ENCODE measurements at places on chromosomes 1 and 21.

DNA sequence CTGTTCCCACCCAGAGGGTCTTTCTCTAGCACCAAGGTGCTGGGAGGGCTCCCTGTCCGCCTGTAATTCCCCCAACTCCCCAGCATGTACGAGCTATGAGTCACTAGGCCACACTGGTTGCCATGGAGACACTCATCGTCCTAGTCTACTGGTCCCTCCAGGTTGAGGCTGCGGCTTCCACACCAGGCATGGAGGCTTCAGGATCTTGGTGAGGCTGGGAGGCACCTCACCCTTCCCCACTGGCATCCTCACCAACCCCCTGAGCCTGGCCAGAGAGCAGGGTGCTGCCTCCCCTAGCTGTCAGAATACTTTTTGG, 75.6 kb upstream of the KAZN start:
- no peak for DNase-seq

DNA sequence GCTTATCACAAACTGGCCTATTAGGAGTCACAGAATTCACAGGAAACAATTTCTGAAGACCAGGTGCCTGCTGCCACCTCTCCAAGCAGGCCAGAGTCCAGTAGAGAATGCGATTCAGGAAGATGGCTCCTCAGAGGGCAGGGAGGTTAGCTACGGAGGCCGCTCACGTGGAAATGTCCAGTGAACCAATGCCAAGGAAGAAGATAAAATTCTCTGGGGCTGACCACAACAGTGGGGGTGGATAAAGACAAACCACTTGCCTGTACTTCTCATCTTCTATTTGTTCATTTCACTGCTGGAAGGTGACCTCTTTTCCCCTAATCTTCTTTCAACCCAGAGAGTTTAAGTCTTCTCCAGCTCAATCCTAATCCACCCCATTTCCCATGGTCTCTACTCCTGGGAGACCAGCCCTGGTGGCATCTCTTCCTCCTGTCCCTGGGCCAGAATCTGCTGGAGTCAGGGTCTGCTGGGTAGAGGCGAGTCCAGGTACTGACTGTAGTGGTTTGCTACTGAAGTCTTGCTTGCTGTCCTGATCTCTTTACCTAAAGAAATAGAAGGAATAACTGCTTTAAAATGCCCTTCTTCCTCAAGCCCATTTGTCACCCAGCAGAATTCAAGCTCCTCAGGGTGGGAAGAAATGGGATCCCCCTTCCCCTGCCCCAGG, 3.2 kb downstream of the PSRC1 start:
- no peak for DNase-seq

DNA sequence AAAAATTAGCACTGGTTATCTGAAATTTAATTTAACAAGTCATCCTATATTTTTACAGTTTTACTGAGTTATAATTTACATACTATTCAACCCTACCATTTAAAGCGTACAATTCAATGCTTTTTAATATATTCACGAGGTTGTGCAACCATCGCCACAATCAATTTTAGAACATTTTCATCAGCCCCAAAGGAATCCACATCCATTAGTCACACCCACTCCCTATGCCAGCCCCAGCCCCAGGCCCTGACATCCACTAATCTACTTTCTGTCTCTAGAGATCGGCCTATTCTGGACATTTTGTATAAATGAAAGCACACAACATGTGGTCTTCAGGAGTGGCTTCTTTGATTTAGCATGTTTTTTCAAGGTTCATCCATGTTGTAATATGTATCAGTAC, 134.7 kb downstream of the PSMG1 start:
- DNase-seq = no peak

GRCh38 chr1:172704420-172705210, 45.7 kb downstream of the FASLG start:
- DNase-seq = no peak

DNA sequence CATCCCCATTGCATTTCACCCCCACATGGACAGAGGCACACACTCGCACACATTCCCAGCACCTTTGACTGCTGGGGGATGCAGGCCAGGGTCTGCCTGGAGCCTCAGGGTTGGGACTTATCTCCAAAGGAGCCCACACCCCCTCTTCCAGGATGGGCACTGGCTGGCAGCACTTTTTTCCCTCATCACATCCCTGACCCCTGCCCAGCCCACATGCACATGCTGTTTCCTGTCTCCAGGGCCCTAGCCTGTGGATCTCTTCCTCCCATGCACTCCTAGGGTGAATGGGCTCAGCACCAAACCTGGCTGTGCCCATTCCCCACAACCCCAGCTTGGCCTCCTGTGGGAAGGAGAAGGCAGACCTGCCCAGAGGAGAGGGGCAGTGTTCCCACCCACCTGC, 59.3 kb downstream of the STUM start:
- DNase-seq = no peak

DNA sequence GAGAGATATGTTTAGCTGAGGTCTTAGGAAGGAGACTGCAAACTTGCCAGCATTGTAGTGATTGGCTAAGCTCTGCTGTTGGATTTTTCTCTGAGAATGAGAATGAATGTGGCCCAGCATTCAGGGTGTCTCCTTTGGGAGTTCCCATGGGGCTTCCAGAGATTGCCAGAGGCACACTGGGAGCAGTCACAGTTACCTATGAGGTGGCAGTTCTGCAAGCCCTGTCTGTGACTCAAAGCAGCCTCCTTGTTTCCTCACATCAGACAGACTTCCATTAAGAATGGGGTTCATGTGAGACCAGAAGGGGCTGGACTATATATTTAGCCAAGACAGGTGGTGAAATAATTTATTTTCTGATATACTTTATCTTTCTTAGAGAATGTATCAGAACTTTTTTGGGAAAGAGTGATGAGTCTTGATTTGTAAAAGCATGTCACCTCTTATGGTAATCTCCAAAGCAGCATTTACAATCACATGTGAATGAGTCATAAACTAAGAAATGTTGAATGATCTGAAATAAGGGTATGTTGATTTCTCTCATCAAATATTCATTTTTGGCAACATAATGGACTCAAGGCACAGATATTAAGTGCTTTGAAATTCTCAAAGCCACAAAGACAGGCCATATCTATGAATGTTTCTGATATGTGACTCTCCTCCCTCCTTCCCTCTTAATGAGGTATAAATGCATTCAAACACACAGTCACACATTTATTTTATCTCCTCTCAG, 9.5 kb upstream of the SLC19A2 start:
- DNase-seq = no peak

- DNase-seq = no peak
Measured at GRCh38 chr1:85245891-85246290, 13.6 kb downstream of the C1orf52 start.

GRCh38 chr1:21613072-21613867, 55.9 kb downstream of the RAP1GAP start:
- DNase-seq = no peak

GRCh38 chr21:42971897-42972275, 2.5 kb upstream of the PKNOX1 start:
- DNase-seq = no peak

DNA sequence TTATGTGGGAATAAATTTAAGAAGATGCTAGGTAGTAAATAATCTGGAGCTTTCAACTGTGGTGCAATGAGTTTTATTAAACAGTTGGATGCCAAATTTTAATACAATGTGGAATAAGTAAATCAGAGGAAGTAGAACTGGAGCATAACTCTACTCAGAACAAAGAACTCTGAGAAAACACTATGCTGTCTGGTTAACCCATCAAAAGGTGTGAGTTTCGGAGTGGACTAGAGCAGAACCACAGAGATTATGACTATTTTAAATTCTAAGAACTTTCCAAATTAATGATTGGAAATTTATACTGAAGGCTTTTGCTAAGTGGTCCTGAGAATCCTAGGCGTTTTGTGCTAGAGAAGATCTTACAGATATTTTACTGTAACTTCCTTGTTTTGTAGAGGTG, 132.2 kb downstream of the NTMT2 start:
- DNase-seq = no peak

DNA sequence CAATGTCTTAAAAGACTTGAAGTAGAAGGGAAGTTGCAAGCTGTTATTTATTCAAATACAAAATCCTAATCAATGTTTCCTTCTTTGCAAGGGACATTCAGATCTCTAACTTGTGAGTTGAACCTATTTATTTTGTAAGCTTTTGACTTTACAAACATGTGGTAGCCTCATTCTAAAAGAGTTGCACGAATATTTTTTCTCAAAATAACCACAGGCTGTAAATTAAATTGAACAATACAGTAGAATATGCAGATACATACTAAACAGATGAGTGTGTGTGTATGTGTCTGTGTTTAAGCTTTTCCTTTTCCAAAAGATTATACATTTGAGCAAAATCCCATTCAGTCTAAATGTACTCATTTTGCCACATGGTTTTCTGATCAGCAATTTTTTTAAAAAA, 4.8 kb upstream of the DYNLT5 start:
- DNase-seq = no peak

DNA sequence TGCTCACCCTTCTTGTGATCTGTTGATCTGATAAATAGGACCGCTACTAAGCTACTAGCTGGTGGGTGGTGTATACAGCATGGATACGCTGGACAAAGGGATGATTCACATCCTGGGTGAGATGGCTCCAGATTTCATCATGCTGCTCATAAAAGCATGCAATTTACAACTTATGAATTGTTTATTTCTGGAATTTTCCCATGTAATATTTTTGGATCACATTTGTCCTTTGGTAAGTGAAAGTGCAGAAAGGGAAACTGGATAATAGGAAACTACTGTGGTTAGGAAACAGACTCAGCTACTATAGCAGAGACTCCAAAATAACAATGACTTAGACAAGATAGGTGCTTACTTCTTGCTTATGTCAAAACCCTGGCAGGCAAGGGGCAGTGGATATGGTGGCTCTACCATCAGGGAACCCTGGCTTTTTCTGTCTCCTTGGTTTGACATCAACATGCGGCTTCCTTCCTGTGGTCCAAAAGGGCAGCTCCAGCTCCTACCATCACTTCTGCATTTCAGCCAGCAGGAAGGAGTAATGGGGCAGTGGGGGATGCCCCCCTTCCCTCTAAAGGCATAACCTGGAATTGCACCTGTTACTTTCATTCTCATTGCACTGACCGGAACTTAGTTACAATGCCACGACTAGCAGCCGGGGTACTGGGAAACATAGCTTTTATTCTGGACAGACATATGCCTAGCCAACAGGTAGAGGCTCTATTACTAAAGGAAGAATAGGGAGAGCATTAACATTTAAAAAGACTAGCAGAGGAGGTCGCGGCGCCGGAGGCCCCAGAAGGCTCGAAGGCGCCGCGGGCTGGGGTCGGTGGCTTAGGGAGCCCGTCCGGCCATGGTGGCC, 13.8 kb upstream of the AK2 start:
- no peak for DNase-seq

DNA sequence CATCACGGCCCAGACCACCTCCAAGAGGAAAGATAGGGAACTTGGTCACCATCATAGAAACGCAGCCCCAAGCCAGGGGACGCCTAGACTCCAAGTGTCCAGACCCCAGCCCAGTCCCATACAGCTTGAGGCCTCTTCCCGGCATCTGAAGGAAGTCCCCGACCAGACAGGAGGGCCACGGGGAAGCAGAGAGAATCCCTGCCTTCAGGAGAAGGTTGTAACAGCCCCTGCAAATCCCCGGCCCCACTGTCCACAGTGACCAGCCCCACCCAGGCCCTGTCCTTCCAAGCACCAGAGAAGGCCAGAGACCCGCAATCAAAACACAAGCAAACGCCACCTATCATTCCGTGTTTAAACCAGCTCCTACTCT, 1.7 kb downstream of the SLC19A1 start:
- no peak for DNase-seq

GRCh38 chr1:206035027-206035426, 11.3 kb upstream of the CTSE start:
- no peak for DNase-seq

GRCh38 chr1:8347635-8348034, 29.7 kb downstream of the SLC45A1 start:
- no peak for DNase-seq

GRCh38 chr1:20466273-20466672, 19.7 kb downstream of the CAMK2N1 start:
- DNase-seq = no peak

DNA sequence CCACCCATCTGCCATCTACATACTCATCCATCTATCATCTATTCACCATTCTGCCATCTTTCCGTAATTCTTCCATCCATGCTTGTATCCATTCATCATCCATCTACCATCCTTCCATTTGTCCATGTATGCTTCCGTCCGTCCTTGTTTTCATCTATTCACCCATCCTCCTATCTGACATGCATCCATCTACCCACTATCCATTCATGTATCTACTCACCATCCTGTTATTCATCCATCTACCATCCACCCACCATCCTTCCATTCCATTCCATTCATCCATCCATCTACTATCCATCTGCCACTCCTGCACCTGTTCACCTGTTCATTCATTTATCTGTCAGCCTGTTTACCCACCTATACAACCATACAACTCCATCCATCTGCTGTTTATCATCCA, 86.2 kb downstream of the TRIM11 start:
- no peak for DNase-seq

GRCh38 chr1:70101231-70101630, 104.1 kb downstream of the LRRC40 start:
- DNase-seq = no peak

DNA sequence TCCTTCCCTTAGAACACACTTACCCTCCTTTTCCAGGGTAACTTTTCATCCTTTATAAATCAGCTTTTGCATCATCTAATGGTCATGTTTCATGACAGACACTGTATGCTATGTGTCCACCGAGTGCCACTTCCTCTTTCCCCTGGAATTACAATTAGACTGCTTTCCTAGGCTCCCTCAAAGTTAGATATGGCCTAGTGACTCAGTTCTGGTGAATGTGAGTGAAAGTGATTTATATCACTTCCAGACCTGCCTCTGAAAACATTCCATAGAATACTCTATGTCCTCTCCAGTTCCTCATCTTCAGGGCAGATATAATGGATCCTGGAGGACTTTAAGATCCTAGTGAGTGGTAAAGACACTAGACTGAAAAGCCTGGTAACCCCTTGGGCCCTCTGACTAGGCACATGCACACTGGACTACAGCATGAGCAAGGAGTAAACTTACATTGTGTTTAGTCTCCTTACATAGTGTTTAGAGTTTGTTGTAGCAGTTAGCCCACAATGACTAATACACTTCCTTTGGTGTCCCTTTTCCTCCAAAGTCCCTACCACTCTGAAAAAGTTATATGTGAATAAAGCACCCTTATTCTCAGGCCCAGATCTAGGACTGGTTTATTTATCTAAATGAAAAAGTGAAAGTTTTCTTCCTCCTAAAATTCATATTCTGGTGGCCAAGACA, 59.3 kb downstream of the GPR88 start:
- no peak for DNase-seq

- DNase-seq = no peak
Measured at GRCh38 chr1:96992871-96993270, 271.3 kb downstream of the PTBP2 start.

DNA sequence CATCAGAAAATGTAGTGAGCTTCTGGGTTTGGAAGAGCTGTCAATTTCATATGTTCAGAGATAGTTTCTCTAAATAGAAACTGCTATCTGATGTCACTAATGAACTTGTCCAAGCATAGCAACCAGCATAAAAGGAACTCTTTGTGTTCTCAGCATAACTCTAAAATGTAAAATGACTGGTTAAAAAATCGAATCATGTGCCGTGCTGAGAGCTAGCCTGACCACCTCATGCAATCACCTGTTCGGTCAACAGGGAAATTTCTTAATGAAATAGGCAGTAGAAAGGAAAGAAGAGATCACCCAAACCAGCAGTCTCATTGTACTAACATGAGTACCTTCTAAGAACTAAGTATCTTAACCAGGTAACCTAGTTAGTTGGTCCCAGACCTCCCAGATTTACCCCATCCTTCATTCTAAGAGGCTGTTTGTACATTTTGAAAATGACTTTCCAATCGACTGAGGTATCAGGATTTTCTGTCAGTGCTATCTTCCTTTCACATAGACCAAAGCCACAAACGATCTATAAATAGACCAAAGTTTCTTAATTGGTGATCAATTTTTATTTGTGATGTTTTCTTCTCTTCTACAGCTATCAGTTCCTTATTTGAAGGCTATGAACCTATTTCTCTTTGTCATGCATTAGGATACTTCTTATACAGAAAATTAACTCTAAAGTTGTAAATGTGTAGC, 147.3 kb downstream of the TLR5 start:
- DNase-seq = no peak
